ENCODE measurements at places on chromosomes 2 and 18.

- DNase-seq = no peak
Measured at GRCh38 chr2:168432100-168432499, 24.0 kb upstream of the CERS6 start.

DNA sequence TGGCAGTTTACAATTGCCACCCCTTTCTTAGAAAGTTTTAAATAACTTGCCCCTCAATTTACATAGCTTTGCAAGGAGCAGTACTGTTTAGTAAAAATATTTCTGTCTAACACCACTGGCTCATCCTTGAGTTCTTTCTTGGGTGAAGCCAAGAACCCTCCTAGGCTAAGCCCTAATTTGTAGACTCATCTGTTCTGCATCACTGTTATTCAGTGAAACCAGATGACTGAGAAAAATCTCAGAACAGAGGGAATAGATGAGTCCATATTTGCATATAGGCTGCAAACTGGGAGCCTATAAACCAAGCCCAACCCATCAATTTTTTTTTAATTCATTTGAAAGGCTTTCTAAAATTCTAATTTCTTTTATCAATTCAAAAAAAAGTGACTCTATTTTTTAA is 161.4 kb upstream of the TFPI start:
- no peak for DNase-seq

DNA sequence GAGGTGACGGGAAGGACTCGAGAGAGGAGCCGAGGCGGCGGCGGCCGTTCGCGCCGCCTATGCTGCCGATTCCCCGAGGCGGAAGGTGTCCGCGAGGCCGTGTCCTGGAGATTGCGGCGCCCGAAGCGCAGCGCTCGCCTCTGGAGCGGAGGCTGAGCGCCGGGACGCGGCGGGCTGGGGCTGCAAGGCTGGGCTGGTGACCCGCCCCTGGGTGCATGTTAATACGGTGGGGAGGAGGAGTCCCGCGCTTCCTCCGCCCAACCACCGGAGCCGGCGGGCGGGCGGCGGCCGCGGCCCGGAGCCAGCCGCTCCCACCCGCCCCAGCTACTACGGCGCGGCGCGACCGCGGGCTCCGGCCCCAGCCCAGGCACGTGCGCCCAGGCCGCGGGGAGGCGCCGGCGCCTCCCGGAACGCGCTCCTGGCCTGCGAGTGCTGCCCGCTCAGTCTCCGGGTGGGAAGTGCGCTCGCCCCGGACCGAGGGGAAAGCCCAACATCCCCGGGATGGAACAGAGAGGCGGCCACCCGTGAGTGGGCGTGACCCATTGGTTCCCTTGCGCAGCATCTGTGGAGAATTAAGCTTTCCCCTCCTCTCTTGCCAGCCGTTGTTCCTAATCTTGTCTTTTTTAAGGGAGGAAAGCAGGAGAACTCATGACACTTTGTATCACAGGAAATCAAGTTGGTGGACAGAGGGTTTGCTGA is at the start of gene DLGAP1:
TSS of gene DLGAP1 (minus strand) at position 195 of the 699 bp plus-strand sequence.
- DNase-seq = no peak

DNA sequence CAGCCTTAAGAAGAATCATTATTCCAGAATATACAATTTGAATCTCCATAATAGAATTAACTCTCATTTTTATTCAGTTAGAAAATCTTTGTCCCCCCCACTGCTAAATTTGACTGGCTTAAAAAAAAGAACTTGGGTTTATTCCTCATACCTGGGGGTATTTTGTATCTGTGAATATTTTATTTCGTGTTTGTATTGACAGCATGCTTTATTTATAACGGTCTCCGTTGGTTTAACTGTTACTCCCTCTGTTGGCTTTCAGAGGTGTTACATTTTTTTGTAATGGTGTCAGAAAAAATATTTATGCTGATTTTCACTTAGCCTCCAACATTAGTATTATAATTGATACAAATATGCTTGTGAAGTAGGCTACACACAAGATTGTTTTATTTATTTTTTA is 109.1 kb downstream of the HAUS1 start:
- DNase-seq = no peak

DNA sequence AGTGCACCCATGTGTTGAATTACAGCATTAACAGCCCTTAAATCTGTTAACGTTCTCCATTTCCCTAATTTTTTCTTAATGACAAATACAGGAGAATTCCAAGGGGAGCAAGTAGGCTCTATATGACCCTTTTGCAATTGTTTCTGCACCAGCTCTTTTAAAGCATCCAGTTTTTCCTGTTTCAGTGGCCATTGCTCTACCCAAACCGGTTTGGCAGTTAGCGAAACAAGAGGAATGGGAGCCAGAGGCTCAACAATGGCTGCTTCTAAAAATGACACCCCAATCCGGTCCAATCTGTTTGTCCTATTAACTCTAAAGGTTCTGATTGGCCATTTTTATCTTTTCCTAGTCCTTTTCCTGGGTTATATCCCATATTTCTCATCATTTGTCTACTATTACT is 15.1 kb upstream of the SUCLG1 start:
- DNase-seq = no peak

DNA sequence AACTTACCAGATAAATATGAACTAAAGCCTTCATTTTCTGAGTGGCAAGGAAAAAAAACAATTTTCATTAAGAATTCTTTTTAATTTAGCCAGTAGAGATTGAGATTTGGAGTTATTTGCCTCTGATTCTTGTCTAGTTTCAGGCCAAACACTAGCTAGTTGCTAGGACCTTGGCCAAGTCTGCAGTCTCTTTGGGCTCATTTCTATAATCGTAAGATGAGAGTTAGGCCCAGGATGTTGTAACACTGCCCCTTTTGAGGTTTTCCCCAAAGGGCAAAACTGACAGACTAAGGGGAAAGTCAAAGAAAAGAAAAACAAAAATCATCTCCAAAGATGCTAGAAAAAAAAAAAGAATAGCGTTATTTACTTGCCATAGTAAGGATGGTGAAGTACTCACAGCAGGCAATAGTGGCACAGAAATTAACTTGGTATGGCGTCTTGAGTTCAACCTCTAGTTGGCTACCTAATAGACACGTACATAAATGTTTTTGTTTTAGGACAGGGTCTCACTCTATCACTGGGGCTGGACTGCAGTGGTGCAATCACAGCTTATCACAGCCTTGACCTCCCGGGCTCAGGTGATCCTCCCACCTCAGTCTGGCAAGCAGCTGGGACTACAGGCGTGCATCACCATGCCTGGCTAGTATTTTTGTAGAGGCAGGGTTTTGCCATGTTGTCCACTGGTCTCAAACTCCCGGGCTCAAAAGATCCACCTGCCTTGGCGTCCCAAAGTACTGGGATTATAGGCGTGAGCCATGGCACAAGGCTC is 23.0 kb upstream of the ADAM17 start:
- no peak for DNase-seq

GRCh38 chr2:223123855-223124610 is 72.0 kb downstream of the KCNE4 start:
- no peak for DNase-seq

- DNase-seq = no peak
Measured at GRCh38 chr2:159230145-159230877, 56.2 kb downstream of the WDSUB1 start.

DNA sequence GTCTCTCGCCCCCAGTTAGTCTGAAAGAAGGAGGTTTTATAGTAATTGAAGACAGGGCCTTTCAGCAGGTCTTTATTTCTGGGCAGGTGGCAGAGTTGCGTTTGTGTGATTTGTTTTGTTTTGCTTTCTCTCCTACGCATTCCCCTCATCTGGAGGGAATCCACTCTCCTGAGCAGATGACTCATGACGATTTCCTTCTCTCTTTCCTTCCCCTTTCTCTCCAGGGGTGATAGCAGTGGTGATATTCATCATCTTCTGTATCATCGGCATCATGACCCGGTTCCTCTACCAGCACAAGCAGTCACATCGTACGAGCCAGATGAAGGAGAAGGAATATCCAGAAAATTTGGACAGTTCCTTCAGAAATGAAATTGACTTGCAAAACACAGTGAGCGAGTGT is 888.8 kb downstream of the CNTNAP5 start:
- no peak for DNase-seq

DNA sequence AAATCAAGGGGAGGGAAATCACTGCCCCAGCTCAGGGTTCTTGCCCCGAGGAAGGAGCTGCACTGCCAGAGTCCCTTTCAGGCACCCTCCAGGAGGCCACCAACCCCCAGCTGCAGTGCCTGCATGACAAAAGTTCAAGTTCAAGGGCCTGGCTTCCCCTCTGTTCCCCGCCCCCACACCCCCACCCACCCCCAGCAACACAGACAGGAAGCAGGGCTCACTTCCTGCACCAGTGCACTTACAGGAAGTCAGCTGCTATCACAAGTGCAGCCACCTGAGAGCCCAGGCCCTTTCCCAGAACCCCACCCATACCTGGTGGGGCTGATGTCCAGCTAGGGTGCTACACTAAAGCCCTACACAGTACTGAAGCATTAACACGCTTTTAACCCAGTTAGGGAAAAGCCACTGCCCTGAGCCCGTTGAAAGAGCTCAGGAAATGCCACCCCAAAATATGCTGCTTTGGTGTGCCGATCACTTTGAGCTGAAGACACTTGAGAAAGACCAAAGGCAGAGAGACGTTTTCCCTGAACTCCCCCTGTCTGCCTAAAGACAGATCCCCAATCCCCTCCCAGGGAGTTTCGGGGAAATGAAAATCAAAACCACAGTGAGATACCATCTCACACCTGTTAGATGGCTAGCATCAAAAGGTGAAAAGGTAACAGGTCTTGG is 109.9 kb upstream of the CAB39 start:
- no peak for DNase-seq

DNA sequence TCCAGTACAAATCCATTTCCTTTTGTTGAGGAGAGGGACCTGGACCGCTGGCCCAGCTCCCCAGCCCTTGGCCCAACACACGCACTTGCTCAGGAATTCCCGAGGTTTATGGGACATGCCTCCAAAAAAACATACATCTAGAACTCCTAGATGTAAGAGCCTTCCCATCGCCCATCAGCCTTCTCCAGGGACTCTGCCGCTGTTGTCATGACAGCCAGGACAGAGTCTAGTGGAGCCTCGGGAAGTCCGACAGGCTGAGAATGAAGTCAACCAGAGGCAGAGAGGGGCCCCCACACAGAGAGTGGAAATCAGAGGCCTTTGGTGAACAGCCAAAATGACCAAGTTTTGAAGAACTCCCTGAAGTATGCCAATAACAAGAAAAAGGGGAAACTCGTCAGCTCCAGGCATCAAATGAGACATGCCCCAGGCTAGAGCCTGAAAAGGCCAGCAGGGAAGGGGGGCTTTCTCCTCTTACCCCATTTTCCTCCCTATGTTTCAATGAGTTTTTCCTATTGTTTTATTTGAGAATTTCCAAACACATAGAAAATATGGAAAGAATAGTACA is 43.2 kb upstream of the CAB39 start:
- no peak for DNase-seq

DNA sequence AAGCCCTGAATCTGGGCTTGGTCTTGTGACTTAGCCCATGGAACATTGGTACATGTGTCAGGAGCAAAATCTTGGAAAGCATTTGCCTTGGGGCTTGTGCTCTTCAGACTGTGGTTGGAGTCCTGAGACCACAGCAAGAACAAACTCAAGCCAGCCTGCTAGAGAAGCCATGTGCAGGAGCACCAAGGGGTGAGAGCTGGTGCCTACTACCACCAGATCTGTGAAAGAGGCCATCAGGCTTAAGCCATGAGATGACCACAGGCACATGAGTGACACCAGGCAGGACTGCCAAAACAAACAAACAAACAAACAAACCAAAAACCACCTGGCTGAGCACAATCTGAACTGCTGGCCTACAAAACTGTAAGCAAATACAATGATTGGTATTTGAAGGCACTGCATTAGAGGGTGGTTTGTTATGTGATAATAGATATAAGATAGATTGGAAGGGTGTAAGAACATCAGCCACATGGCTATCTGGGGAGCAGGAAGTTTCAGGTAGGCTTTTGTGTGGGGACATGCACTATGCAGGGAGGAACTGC is 9.0 kb upstream of the TWIST2 start:
- no peak for DNase-seq

Measured in iPS DF 6.9 (cell line).